ENCODE measurements at places on chromosomes 2 and 18.

GRCh38 chr2:167381349-167381748, 493.1 kb downstream of the XIRP2 start:
- DNase-seq: no peak

GRCh38 chr18:68564961-68565360, 149.9 kb downstream of the TMX3 start:
- DNase-seq: no peak

GRCh38 chr18:57837917-57838548, 34.9 kb upstream of the ATP8B1 start:
- DNase-seq: no peak

GRCh38 chr2:238216651-238217184, 13.2 kb upstream of the ILKAP start:
- no peak for DNase-seq

DNA sequence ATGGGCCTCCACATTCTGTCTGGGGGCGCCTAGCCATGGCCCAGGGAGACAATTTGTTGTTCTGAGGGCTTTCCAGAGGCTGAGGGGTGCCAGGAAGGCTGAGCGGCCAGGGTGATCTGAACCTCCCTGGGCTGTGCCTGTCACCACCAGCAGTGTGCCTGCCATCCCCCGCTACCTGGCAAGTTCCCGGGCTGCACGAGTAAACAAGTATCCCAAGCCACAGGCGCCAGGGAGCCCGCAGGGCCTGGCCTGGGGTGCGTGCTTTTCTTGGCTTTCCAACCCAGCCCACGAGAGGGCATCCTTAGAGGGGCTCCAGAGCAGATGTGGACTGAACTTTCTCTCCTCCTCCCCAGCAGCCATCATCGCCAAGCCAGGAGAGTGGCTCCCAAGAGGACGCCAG, 35.1 kb upstream of the B3GNT7 start:
- DNase-seq: no peak

DNA sequence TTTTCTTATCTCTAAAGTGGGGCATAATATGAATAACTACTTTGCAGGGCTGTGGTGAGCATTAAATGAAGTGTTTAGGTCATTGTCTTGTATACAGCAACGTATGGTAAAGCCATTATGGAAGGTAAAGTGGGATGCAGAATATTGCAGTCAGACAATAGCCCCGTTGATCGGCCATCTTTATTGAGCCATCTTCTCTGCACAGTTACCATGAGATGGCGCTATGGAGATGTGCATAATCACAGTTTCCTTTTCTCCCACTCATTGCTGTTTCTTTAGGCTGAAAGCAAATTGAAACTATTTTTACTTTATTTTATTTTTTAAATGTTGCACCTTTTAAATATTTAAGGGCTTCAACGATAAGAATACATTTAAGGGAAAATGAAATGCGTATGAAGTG, 108.9 kb downstream of the THSD7B start:
- no peak for DNase-seq

DNA sequence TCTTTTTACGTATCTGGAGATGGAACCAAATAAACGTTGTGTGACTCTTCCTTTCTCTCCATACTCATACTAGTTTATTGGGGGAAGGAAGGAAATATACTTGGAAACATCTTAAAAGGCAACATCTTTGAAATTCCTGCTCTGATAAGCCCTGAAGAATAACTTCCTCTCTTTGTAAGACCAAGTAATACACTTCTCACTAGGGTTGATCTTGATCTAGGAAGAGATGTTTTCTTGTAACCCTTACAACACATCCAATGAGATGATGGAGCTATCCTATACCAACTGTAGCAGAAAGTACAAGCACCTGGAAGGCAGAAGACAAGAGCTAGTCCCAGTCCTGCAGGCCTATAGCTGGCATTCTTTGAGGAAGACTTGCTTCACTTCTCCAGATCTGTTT, 2.0 kb downstream of the ANKRD44 start:
- no peak for DNase-seq

DNA sequence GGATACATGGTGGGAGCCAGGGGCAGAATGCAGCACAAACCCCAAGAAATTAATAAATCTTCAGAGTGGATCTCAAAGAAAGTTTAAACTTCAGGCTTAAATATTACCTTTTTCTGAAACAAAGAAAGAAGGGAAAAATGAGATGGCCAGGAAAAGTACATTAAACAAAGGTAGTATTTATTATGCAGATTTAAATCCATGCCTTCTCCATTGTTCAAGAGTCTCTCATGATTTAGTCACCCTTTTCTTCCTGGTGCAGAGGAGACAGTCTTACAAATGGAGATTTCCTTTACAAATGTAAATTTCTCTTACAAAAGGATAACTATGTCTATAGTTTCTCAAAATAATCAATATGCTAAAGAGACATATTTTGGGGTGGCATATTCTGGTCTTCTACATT, 33.4 kb upstream of the PPM1B start:
- no peak for DNase-seq

DNA sequence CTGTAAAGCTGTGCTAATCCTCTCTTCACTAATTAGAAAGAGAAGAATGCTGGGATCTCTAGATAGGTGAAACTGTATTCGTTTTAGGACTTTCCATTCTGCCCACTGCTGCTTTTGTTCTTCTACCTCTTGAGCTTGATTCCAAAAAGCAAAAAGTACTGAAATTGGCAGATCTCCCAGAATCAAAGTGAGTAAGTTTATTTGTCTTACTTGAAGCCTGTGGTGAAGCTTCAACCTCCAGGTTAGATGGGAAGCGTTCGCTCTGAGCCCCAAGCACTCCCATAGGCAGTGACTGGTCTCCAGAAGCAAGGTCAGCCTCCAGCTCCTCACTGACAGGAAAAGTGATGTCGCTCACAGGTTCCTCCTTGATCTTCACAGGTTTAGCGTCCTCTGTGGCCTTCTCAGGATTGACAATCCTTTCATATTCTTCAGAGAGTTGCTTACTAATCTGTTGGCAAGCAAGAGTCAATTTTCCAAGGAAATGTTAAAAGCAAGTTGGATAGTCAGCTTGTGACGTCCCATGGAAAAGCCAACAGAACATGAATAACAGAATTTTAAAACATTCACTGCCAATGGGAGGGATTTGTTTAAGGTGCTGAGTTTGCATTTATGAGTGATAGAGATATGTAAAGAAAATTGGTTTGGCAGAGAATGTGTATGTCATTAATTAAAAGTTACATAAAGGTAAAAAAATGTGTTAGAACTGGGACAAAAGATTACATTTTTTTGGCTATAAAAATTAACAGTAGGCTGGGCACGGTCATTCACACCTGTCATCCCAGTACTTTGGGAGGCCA, 8.1 kb downstream of the SUPT7L start:
- no peak for DNase-seq

- DNase-seq: no peak
These were observed 25.8 kb downstream of the ZC3H6 start for GRCh38 chr2:112301171-112301584.

DNA sequence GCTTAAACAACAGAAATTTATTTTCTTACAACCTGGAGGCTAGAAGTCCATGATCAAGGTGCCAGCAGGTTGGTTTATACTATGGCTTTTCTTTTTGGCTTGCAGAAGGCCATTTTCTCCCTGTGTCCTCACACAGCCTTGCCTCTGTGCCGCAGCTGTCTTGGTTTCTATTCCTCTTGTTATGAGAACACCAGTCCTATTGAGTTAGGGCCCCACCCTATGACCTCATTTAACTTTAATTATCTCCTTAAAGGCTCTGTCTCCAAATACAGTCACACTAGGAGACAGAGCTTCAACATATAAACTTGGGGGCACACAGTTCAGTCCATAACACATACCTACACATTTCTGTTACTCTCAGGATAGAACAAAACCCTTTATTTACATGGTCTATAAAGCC, 17.3 kb upstream of the RHOB start:
- no peak for DNase-seq

DNA sequence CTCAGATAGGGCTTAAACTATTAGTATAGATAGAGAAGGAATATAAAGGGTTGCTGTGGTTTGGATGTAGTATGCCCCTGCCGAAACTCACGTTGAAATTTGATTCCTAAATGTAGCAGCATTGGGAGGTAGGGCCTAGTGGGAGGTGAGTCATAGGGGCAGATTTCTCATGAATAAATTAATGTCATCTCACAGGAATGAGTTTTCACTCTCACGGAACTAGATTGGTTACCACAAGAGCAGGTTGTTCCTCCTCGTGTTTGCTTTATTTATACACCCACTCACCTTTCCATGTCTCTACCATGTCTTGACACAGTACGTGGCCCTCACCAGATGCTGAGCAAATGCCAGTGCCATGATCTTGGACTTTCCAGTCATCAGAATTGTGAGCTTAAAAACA, 218.2 kb downstream of the RBM43 start:
- DNase-seq: no peak

GRCh38 chr2:126859631-126860030, 39.1 kb upstream of the TEX51 start:
- no peak for DNase-seq

- DNase-seq: no peak
These were observed 109.0 kb upstream of the SLC35G4 start for GRCh38 chr18:11500153-11501122.

DNA sequence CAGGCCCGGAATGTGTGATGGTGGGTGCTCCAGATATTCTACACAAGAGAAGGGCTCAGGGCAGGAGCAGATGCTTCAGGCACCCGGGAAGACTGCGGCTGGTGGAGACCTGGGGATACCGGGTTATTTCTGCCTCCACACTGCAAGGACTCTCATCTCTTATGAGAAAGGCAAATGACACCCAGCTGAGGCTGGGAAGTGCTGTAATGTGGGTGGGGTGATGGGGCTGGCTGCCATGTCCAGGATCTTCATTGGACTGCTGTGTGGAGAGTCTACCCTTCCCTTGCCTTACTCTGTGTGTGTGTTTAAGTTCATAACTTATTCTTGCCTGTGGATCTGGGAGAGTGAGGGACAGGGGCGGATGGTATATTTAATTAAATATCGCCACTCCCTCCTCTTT, 124.1 kb downstream of the KLHL29 start:
- DNase-seq: no peak

- no peak for DNase-seq
These were observed 21.8 kb downstream of the TYW5 start for GRCh38 chr2:199933466-199933865.

DNA sequence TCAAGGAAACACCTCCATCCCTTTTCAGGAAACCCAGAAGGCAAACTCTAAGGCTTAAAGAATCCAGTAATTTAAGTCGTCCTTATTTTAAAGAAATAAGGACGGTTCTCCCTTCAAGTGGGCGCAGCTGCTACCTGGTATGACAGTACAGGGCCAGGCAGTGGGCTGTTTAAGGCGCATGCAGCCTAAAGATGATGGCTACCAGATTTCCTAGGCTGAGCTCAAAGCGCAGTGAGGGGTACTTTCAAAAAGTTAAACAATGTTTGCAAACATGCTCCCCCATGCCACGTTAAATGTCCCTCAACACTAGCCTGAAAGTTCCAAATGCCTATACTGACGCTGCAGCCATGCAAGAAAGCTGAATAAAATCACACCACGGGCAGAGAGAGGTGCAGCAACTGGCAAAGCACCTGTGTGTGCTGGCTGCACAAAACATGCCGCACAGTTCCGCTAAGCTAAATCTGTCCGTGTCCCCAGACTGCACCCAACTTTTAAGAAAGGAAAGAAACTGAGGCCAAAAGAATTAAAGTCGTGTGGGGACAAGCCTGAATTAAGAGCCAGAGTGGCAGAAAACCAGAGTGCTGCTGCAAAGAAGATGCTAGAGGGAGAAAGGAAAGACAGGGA, 583 bp downstream of the HIBCH start:
- DNase-seq: no peak

DNA sequence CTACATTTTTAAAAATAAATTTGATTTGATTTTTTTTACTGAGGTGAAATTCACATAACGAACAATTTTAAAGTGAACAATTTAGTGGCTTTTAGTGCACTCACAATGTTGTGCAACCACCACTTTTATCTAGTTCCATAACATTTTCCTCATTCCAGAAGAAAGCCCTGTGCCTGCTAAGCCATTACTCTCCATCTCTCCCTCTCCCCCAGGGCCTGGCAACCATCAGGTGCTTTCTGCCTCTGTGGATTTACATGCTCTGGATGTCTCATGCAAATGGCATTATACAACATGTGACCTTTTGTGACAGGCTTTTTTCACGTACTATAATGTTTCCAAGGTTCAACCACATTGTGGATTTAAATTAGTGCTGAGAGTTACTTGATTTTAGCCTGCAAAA, 19.9 kb upstream of the LDLRAD4 start:
- no peak for DNase-seq

DNA sequence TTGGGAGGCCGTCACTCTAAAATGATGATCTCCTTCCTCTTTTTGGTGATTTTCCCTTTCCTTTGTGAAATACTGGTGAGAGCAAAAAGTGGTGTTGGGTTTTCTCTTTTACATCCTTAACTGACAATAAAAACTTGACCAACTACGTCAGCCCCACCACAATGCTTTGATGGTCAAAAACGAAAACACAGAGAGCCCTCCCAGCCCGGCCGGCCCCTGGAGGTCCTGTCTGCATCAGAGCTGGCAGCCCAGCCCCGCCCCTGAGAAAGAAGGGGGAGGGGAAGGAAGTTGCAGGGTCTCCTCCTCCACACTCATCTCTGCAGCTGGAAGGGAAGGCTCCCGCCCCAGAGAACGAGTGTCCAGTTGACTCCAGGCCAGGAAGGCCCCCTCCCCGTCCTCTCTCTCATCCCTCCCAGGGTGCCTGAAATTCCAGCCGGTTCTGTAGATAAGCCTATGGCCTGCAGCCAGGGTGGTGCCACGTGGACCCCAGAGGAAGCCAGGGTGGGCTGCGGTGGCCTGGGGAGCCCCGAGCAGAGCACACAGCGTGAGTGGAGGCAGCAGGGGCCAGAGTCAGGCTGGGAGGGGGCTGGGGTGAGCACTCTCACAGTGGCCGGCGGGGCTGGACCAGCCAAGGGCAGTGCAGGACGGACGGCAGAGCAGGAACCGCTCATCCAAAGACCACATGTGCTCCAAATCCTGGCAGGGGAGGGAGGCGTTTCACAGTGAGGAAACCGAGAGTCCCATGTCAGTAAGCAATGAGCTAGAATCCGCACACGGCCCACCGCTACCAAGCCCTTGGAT, 19.8 kb downstream of the BIN1 start:
- DNase-seq: peak; percentile 92

DNA sequence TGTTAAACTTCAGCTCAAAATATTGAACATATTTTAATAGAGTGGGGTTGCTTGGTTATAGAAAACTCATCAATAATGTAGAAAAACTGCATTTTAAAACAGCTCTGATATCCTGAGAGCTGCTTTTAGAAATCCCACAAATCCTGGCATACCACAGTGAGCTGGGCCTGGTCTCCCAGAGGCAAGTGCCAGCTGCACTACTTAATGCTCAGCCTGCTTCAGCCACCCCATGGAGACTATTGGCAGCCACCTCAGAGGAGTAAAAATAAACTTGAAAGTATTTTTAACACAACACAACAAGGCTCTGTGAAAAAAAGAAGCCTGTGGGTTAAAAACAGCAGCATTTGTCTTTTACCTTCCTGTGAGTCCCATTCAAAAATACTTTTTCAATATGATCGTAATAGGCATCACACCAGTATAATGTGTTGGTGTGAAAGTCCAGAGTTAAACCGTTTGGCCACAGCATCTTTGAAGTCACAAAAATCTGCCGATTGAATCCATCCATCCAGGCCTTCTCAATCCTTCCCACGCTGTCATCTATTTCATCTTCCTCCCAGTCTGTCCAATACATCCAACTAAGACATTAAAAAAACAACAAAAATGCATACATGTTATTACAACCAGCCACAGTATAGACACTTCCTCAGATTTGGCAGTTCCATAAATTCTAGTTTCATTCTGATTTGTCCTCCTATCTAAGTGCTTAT, 1115.3 kb downstream of the LRP1B start:
- no peak for DNase-seq

- no peak for DNase-seq
These were observed 241.7 kb downstream of the ATAD2B start for GRCh38 chr2:23685181-23685580.

GRCh38 chr2:7510353-7510752, 593.1 kb downstream of the RNF144A start:
- no peak for DNase-seq
